Chondrocyte (in vitro differentiated cells): ENCODE measurements at places on chromosomes 4 and X. TPM values are rescaled to one million over a fixed set of nuclear protein-coding genes. Genes with fewer than 3 reads are reported as not detected.

- no peak overlapping the region for H3K4me3 ChIP-seq
- no peak overlapping the region for H3K27ac ChIP-seq
- no peaks in the 10 kb centered on the region for H3K36me3 ChIP-seq
- peaks cover 27% of the 10 kb centered on the region for H3K4me1 ChIP-seq
Measured at GRCh38 chrX:54838583-54838982, 31.0 kb downstream of the MAGED2 start.

DNA sequence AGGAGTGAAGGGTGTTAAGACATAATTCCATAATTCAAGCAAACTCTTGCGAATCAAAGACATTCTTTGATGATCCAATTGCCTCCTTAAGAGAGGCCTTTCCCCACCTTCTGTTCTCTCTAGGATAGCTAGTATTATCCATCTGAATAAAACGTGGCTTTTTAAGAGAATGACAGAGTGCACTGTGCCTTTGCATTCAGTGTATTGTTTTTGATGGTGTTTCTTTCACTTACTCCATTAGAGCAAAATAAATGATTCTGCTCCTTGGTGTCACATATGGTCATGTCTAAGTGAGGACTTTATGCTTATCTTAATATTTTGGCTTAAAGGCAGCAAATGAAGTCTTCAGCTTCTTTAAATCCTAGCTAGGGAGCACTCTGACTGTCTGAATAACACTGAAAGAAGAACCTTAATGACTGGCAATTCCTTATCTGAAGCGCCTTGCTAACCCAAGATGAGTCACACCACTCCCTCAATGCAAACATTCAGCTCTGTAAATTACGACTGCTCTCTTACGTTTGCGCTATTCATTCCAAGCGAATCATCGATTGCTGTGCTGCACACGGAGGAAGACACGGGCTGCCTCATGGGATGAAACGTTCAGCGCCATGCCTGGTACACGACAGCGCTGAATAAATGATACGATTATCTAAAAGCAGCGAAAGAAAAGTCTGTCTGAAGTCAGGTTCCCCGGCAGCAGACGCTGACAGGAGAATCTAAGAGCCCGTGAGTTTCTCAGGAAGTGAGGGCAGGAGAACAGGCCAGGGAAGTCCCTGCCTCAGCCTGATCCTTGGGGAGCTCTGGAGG lies 35.1 kb upstream of the GEMIN8 start:
- H3K27ac ChIP-seq, result no peak overlapping the region
- no peaks in the 10 kb centered on the region for H3K36me3 ChIP-seq
- H3K4me1 ChIP-seq, result no peaks in the 10 kb centered on the region
- peaks cover 9% of the 10 kb centered on the region for H3K27me3 ChIP-seq
- H3K4me3 ChIP-seq, result no peak overlapping the region

DNA sequence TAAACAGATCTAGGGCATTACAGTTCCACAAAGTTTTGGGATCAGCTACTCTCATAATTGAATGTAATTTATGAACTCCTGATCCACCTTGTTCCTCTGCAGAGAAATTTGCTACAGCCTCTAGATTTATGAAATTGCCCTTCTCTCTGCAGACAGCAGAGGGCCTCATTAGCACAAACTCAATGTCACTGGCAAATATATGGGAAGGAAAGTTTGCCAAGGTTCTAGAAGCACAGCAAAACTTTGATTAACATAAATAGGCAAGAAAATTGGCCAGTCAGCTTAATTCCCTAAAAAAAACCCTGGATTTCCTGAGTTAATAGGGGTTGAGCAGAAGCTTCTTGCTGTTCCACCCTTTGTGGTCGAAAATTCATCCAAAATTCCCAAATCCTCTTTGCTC lies 31.5 kb downstream of the PRPS1 start:
- H3K4me1 ChIP-seq, result peaks cover 27% of the 10 kb centered on the region
- H3K27me3 ChIP-seq, result no peaks in the 10 kb centered on the region
- H3K27ac ChIP-seq, result no peak overlapping the region
- H3K4me3 ChIP-seq, result no peak overlapping the region
- no peaks in the 10 kb centered on the region for H3K36me3 ChIP-seq
- no peak for DNase-seq

MTCP1 gene
- 13.5 to 20.7 TPM (median 18.6 TPM) in 3 replicates for total RNA-seq

ELF4 gene
- 18.1 to 25.7 TPM (median 22.2 TPM) in 3 replicates for total RNA-seq

DNA sequence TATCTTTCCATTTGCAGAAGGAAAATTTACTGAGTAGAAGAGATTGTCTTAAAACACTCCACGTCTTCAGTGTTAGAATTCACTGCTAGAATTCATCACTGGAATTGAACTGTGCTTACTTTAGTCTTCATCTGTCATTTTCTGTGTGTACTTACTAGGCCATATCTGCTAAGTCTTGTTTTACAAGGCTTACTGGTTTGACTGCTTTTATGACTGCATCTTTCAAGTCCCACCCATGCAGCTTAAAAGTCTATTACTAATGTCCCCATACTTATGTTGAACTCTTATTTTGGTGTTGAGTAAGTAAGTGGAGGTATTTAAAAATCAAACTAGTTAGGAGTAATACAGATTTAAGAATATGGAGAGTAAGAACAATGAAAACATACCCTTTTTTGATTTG lies 14.6 kb downstream of the CLCN3 start:
- H3K27me3 ChIP-seq, result no peaks in the 10 kb centered on the region
- peaks cover 12% of the 10 kb centered on the region for H3K36me3 ChIP-seq
- H3K27ac ChIP-seq, result no peak overlapping the region
- H3K4me3 ChIP-seq, result no peak overlapping the region
- DNase-seq, result no peak
- peaks cover 4% of the 10 kb centered on the region for H3K4me1 ChIP-seq

DNA sequence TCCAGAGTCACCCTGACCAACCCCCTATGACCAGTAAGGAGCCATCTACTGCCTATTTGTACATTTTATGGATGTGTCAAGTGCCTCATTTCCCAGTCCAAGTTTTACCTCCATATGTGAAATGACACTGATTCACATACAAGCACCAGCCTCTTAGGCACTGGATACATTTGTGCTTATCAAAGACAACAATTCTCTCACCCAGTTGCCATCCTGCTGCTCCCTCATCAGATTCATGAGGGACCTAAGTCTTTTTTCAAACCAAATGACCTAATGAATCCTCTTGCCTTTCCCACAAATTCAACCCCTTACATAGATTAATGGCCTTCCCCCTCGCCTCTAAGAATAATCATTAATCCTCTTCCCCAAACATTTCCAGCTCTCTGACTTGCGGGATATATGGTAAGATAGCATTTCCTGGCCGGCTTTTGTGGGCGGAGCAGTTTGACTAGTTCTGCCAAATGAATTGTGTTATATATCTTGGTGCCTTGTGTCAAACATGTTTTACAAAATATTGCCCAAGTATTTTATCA lies 233.9 kb downstream of the ARAP2 start:
- no peaks in the 10 kb centered on the region for H3K4me1 ChIP-seq
- no peak for DNase-seq
- H3K36me3 ChIP-seq, result no peaks in the 10 kb centered on the region
- no peaks in the 10 kb centered on the region for H3K27me3 ChIP-seq
- no peak overlapping the region for H3K27ac ChIP-seq
- H3K4me3 ChIP-seq, result no peak overlapping the region

GRCh38 chr4:142316025-142316424 lies 530.1 kb downstream of the INPP4B start:
- no peaks in the 10 kb centered on the region for H3K27me3 ChIP-seq
- peaks cover 4% of the 10 kb centered on the region for H3K36me3 ChIP-seq
- no peak for DNase-seq
- peaks cover 43% of the 10 kb centered on the region for H3K4me1 ChIP-seq
- no peak overlapping the region for H3K27ac ChIP-seq

- H3K36me3 ChIP-seq, result no peaks in the 10 kb centered on the region
- no peaks in the 10 kb centered on the region for H3K4me1 ChIP-seq
- no peak overlapping the region for H3K4me3 ChIP-seq
Measured at GRCh38 chr4:80500613-80501012, 165.1 kb downstream of the CFAP299 start.

DNA sequence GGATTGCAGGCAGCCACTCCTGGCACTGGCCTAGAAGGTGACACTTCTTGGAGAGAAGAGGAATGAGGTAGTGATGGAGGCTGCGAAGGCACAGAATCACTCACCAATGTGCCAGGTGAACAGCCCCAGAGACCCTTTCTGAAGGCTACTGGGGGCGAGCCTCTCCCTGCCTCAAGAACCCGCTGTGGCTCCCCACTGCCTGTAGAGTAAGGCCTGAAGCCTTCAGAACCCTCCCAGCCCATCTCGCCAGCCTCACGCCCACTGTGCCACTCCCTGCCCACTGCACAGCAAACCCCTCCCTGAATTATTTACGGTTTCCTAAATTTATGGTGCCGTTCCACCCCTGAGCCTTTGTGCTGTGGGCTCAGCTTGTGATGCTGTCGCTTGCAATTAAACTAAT lies 24.2 kb upstream of the SORCS2 start:
- peak; percentile 46 for DNase-seq
- H3K27ac ChIP-seq, result no peak overlapping the region
- no peaks in the 10 kb centered on the region for H3K4me1 ChIP-seq
- H3K4me3 ChIP-seq, result no peak overlapping the region

- H3K36me3 ChIP-seq, result peaks cover 5% of the 10 kb centered on the region
- no peaks in the 10 kb centered on the region for H3K27me3 ChIP-seq
- H3K27ac ChIP-seq, result peak overlapping the region; percentile 81
- peaks cover 31% of the 10 kb centered on the region for H3K4me1 ChIP-seq
Measured at GRCh38 chr4:185764876-185765275, 47.1 kb downstream of the SORBS2 start.

DNA sequence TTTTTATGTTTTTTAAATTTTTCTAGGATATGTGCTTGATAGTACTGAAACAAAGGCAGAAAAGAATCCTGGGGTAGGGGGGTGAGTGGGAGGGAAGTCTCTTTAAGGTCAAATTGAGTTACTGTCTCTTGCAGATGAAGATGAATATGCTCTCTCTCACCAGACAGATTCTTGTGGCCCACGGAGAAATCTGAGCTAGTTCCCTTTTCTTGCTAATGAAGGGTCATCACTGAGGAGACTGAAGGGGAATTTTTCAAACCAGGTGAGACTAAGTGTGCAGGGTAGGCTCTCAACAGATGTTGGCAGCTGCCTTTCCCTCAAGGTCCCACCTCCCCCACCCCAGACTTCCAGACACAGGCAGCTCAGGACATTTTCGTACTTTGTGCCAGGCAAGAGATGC lies 21.5 kb downstream of the FAM9C start:
- H3K27ac ChIP-seq, result peak overlapping the region; percentile 91
- no peak for DNase-seq
- no peaks in the 10 kb centered on the region for H3K36me3 ChIP-seq
- H3K27me3 ChIP-seq, result no peaks in the 10 kb centered on the region
- H3K4me1 ChIP-seq, result peaks cover 42% of the 10 kb centered on the region
- H3K4me3 ChIP-seq, result no peak overlapping the region

RAB39B gene
- total RNA-seq, result 2.0 to 3.1 TPM (median 3.1 TPM) in 3 replicates

DNA sequence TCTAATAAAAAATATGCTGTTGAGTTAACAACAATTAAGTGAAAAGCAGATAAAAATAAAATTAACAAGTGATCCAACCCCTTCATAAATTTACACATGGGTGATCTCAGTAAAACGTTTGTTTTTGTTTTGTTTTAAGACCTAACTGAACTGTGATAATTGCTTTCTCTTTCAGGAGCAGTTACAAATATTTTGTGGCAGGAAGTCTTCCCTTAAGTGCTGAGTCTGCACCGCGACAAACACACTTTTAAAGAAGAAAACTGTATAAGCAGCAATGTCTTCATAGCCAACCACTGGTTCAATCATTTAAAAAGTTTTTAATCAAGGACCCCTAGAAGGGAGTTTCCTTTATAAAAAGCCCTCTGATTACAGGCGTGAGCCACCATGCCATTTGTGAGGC lies 53.7 kb upstream of the NFKB1 start:
- H3K4me3 ChIP-seq, result no peak overlapping the region
- H3K27ac ChIP-seq, result no peak overlapping the region
- DNase-seq, result no peak
- H3K36me3 ChIP-seq, result no peaks in the 10 kb centered on the region
- H3K4me1 ChIP-seq, result no peaks in the 10 kb centered on the region

DNA sequence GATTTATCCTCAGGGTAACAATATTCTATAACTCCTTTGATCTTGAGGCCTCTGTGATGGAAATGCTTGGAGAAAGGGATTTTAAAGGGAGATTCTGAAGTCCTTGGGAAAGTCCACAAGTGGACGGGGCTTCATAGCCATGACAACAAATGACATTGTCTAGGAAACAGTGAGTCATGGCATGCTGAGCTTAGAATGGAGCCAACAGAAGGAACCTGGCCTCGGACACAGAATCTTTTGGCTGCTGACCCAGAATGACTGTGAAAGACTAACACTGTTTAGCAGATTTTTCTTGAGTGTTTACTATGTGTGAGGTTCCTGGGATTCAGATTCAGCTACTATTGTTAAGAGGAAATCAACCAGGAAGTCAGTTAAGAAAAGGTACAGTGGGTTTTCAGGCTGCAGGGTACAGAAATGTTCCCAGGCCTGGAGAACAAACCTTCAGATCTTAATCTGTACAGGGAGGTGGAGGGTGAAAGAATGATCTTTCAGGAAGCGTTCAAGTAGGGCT lies 18.1 kb upstream of the CXCL2 start:
- no peak overlapping the region for H3K4me3 ChIP-seq
- H3K4me1 ChIP-seq, result peaks cover 58% of the 10 kb centered on the region
- no peaks in the 10 kb centered on the region for H3K36me3 ChIP-seq
- DNase-seq, result no peak

GRCh38 chr4:150297861-150298474 lies 219.7 kb downstream of the DCLK2 start:
- peaks cover 9% of the 10 kb centered on the region for H3K4me1 ChIP-seq
- DNase-seq, result no peak
- no peaks in the 10 kb centered on the region for H3K36me3 ChIP-seq
- H3K4me3 ChIP-seq, result no peak overlapping the region

GRCh38 chr4:113212613-113213012 lies 163.2 kb downstream of the ANK2 start:
- H3K27ac ChIP-seq, result no peak overlapping the region
- peaks cover 24% of the 10 kb centered on the region for H3K4me1 ChIP-seq
- no peak overlapping the region for H3K4me3 ChIP-seq

DNA sequence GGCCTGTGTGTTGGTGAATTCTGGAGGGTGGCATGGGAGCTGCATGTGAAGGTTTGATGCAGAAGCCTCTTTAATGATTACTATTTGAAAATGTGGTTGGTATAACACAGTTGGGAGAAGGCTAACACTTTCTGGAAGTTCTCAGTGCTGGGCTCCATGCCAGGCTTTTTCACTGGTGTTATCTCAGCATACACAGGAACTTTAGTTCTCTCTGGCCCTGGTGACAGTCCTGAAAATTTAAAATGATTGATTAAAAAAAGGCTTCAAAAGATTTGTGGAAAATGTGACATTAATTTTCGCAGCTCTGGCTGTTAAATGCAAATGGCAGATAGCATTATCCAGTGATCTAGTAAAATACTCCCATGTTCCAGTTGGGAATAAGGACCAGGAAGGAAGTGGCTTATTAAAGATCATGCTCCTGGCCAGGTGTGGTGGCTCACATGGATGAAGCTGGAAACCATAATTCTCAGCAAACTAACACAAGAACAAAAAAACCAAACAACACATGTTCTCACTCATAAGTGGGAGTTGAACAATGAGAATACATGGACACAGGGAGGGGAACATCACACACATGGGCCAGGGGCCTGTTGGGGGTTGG lies 36.6 kb downstream of the DIPK2B start:
- H3K4me3 ChIP-seq, result no peak overlapping the region
- no peaks in the 10 kb centered on the region for H3K36me3 ChIP-seq
- H3K4me1 ChIP-seq, result no peaks in the 10 kb centered on the region
- H3K27ac ChIP-seq, result no peak overlapping the region

NPNT gene
- total RNA-seq, result 2.7 to 3.2 TPM (median 2.8 TPM) in 3 replicates

AKAP14 gene
- not detected in 3 replicates for total RNA-seq
